Stimulated activated CD8-positive, alpha-beta memory T cell treated with anti-CD3 and anti-CD28 coated beads, Interleukin-15, amount 100 ng/mL, for 4 hours (primary cell): ENCODE measurements at places on chromosomes 16 and 17.

GRCh38 chr16:52812678-52813556 is 239.8 kb downstream of the CHD9NB start:
- DNase-seq: no peak

DNA sequence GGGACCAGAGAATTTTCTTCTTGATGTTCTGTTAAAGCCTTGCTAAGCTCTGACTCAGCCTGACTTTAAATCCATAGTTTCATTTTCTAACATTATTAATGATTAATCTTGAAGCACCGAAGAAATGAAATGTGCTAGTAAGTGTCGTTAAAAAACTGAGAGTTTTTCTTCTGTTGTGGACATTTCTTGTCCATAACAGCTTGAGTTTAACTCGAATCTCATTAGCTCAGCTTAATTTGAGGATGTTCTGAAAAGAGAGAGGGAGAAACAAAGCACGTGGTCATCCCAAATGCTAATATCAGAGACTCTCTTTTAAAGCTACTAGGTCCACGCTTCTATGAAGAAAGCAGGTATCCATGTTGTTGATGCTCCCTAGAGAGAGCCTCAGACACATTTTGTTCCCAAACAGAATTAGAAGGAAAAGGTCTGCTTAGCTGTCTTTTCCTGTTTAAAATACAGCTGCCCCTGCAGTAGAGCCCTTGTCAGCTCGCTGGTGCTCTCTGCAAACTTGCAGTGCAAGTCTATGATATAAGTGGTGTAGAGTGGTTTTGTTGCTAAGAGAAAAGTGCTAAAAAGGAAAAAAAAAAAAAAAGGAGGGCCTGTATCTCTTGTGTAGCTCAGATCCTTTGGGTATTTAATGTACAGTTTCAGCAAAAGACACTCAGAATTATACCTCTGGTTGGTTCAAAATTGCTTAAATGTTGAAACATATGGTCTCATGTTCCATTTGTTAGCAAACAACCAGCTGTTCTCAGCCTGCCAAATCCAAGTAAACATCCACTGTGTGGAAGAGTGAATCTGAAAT is 191.1 kb upstream of the TBX2 start:
- no peak for DNase-seq

- DNase-seq: no peak
Observed at GRCh38 chr16:85399583-85400284, 213.4 kb upstream of the GSE1 start.

GRCh38 chr16:1863681-1864460 is 8.1 kb downstream of the MEIOB start:
- no peak for DNase-seq

DNA sequence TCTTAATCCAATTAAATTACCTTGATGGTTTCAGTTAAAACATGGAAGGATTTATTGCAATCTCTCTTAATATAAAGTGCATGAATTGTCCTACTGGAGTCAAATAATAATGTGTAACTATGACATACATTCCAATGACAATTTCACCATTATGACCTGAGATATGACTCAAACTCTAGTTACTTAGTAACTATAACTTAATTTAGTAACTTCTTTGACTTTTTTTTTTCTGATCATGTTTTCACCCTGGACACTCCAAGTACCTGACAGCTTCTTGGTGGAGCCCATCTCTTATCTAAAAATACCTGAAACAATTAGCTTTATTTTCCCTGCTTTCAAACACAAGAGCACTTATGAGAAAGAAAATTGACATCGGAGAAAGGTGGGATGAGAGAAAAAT is 123.7 kb downstream of the STX8 start:
- no peak for DNase-seq

DNA sequence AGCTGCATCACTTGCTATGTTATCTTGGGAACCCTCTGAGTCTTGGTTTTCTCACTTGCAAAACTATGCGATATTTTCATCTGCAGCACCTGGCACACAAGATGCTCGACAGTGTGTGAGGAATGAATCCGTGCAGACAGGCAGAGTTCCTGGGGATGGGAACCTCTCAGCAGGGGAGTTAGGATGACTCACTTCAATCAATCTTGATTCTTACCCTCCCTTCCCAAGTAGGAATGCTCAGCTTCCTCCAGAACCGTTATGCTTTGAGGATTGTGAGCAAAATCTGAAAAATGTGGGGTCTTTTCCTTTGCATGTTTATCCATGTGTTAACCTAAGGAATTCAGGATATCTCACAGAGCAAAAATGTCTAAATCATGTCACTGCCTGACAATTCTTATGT is 68.9 kb upstream of the HNF1B start:
- no peak for DNase-seq

- DNase-seq: no peak
Observed at GRCh38 chr17:34393401-34393800, 30.4 kb upstream of the CCL1 start.

GRCh38 chr17:18925187-18925586 is 26.8 kb upstream of the SLC5A10 start:
- DNase-seq: no peak

DNA sequence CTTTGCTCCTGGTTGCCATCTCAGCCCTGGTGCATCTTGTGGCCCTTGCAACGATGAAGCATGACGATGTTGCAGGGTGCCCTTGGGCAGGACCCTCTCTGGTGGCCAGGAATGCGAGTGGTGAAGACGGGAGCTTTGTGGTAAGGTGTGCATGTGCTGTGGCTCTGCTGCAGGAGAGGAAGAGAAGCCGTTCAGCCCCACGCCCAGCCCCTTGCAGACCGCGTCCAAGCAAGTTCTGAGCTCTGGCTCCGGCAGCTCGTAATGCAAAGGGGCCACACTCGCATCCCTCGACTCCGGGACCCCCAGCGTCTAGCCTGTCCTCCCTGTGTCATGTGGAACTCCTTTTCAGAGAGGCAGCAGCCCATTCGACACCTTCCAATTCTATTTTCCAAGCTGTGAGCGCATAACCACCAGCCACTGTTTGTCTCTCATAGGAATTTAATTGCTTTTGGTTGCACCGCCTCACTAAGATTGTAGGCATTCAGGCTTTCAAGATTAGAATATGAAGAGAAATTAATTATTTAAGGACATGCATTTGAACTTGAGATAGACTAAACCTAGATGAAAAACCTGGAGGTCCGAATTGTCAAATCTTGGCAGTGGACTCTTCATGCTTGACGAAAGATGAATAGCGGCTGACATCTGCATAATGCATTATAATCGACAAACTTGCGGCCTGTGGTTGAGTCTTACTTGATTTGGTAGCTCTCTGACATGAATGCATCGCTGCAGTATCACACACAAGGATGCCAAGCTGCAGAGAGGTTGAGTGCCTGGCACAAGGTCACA is 21.1 kb upstream of the KCNG4 start:
- DNase-seq: no peak

DNA sequence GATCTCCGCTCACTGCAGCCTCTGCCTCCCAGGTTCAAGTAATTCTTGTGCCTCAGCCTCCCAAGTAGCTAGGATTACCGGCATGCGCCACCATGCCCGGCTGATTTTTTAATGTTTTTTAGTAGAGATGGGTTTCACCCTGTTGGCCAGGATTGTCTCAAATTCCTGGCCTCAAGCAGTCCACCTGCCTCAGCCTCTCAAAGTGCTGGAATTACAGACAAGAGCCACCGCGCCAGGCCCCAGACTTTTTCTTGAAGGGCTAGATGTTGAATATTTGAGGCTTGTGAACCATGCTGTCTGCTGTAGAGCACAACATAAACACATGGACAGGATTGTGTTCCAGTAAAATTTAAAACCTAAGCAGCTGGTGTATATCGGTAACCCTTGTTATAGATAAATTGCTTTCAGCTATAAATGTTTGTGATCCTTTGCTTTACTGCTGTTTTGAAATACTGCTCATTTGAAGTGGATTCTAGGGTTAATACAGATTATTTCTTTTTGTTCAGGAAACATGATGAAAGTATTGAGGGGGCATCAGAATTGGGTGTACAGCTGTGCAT is 12.4 kb downstream of the WSB1 start:
- DNase-seq: no peak

- DNase-seq: no peak
Observed at GRCh38 chr16:28107232-28107631, 43.7 kb upstream of the GSG1L start.

DNA sequence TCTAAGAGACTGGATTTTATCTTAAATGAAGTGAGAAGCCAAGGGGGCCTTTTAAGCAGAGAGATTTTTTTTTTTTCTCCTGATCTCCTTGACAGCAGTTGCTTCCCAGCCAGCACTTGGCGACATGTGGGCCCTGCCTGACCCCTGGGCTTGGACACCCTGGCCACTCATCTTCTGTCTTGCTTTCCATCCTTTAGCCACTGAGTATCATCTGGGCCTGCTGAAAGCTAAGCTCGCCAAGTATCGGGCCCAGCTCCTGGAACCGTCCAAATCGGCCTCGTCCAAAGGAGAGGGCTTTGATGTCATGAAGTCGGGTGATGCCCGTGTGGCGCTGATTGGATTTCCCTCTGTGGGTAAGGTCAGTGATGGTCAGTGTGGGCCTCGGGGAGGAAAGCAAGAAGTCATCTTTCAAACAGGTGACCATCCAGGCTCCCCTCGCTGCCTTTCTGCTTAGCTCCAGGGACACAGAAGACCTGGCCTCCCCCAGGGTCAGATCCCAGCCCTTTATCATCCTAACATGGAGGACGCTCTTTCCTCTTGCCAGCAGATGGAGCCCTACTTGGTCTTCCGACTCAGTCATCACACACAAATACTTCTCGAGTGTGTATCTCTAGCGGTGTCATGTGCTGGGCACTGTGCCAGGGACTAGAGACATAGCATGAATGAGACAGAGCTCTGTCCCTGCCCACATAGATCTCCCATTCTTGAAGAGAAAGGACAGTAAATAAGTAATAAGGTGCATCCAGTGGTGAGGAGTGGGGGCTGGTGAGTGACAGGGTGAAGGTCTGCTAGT is 6.1 kb downstream of the DRG2 start:
- DNase-seq: no peak

DNA sequence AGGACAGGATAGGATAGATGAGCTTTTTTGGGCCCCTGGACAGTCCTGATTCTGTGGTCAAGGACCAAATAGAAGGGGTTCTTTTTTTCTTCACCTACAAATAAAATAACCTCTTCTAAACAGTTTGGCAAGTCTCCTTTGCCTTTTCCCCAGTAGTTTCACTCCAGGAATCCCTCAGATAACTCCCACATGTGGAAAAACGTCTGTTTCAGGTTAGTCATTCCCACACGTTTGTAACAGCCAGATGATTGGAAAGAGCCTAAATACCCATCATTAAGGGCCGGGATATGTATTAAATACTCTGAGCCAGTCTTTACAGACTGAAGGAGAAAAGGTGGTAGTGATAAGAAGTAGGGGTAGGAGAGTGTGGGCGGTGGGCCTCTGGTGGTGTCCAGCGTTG is 58.3 kb downstream of the PLD6 start:
- DNase-seq: no peak

GRCh38 chr16:7456211-7456610 is 123.6 kb downstream of the RBFOX1 start:
- no peak for DNase-seq

DNA sequence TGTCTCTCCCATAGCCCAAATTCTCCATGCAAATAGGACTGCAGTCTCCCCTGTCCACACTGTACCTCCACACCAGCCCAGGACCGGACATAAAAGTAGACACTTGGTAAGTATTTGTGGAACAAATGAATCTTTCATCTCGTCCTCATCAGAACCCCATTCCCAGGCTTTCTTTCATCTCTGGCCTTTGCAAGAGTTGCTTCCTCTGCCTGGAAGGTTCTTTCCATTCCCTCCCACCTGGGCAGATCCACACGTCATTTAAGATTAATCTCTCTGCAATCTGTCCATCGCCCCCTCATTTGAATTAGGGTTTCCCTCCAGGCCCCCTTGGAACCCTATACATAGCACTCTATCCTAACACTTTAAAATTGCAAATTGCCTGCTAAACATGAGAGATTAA is 3.9 kb upstream of the NXPH3 start:
- DNase-seq: no peak

GRCh38 chr17:19613979-19614378 is 34.6 kb upstream of the ALDH3A2 start:
- DNase-seq: no peak

DNA sequence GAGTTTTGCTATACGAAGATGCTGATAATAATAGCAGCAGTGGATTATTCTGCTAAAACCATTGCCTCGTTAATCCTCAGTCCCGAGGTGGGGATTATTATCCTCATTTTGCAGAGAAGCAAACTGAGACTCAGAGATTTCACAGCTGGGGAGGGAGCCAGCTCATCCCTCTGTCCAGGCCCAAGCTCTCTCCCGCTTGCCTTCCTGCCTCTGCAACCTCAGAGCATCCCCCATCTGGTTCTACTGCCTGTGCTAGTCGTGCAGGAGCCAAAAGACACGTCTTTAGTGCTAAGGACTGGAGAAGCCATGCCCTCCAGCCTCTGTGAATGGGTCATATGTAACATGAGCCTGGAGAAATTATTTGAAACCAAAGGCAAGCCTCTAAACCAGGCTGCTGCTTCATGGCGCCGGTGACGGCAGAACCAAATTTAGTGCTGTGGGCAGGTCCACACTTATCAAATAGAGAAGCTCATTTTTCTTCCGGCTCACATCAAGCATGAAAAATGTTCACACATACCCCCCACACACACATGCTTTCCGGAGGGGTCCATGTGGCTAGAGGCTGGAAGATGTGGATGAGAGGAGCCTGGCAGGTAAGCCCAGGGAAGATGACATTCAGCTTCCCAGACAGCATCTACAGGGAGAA is 13.5 kb downstream of the MAPT start:
- no peak for DNase-seq

DNA sequence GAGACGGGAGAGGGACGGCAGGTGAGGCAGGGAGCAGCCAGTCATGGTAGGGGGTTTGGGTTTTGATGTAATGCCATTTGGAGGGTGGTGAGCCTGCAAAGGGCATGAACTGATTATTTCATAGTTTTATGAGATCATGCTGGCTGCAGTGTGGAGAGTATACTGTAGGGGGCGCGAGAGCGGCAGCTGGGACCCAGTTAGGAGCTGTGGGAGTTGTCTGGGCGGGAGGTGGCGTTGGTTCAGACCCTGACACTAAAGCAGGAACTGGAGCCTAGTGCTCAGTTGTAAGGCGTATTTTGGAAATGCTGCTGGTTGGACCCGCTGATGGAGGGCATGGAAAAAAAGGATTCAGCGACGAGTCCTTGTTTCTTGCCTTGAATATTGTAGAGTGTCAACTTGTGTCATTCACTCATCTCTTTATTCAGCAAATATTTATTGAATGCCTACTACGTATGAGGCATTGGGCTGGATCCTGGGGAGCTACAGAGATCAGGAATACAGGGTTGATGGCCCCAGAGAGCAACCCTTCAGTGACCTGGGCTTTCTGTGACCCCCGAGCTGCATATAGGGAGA is 23.7 kb upstream of the KDM8 start:
- peak; percentile 61 for DNase-seq

GRCh38 chr17:72126575-72127486 is 6.0 kb downstream of the SOX9 start:
- no peak for DNase-seq

GRCh38 chr16:87593710-87594258 is 8.5 kb upstream of the JPH3 start:
- DNase-seq: no peak

GRCh38 chr16:62625326-62625725 is 589.1 kb upstream of the CDH8 start:
- no peak for DNase-seq

- DNase-seq: no peak
Observed at GRCh38 chr17:12719948-12720347, 54.3 kb downstream of the MYOCD start.

GRCh38 chr17:78368348-78368747 is 8.5 kb upstream of the SOCS3 start:
- DNase-seq: no peak
